ENCODE measurements at places on chromosomes 6 and 20.
A peak's percentile ranks its signal among the peaks of the same experiment; 100 is the strongest.

DNA sequence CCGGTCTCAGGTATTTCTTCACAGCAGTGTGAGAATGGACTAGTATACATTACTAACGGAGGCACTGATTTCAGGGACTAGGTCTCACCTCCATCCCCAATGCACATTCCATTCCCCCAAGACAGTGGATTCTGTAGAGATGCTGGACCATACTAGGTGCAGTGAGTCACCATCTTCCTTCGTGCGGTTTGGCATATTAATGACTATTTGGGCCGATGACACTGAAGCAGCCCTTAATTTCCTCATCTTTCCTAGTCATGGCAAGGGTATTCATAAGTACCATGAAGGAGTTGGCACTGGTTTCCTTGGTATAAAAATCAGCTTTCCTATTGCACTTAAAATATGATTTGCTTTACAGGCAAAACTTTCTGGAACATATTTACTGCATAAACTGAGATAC, 121.4 kb upstream of the TRAF3IP2 start:
- DNase-seq: peak; percentile 92

DNA sequence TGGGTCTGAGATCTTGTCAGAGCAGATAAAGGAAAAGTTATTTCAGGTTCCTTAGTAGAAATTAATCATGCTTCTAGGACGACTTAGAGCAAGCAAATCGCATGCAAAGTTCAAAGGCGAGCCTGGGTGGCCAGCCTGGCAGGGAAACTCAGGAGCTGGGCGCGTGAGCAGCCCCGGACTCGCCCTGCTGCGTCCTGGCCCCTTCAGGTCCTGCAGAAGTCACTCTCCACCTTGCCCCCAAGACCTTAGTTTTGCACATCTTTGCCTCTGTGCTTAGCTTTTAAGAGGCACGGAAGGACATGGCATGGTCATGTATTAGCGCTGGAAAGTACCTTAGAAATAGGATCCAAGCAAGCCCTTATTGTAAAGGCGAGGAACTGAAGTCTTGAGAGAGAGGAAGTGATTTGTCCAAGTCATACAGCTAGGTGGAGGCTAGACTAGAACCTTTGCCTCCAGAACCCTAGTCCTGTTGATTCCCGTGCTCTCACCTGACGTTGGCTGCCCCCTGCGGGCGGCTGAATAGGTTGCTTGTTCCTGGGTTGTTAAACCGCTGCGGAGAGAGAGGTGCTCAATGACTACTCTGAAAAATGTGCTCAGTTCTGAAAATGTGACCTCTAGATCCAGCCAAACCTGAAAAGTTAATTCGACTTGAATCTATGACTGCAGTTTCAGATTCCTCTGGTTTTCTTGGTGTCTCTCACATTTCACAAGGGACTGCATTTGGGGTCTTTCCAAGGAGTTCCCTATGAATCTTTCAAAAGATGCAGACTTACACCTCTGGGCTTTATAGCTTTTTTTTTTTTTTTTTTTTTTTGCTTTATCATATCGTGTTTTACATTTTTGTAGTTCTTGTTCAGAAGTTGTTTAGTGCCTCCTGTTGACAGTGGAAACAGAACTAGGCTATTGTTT, 2.7 kb downstream of the MYB start:
- DNase-seq: peak; percentile 68

DNA sequence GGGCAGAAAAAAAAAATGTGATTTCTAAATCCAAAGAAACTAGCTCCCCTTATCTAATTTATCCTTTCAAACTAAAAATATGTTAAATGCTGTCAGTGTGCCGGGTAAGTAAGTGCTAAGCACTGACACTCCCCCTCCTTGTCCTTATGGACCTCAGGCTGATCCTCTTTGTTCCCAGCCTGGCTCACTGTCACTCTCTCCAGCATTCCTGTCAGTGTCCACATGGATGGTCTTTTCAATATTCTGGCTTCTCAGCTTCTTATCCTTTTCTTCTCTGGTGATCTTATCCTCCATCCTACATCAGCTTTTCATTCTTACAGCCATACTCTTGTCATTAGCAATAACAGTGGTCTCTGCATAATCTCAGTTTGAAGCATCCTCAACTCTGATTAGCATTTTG, 55.0 kb downstream of the BCKDHB start:
- no peak for DNase-seq

- peak; percentile 37 for DNase-seq
Measured at GRCh38 chr6:75431379-75431778, 62.2 kb downstream of the FILIP1 start.

DNA sequence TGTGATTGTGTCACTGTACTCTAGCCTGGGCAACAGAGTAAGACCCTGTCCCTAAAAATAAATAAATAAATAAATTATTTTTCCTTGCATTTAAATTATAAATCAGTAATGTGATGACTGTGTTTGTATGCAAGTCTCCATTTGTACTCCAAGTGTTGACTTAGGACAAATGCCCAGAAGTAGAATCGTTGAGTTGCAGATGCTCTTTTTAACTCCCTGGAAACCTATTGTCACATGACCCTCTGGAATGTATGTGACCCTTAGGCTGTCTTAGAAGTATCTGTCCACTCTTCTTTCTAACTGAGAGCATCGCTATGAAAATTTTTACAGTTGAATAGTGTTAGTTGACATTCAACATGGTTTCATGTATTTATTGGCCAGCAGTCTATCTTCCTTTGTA, 18.8 kb downstream of the OR2A4 start:
- no peak for DNase-seq

- DNase-seq: no peak
Measured at GRCh38 chr6:1972962-1973361, 272.4 kb downstream of the GMDS start.

- DNase-seq: no peak
Measured at GRCh38 chr6:29597184-29597583, 12.3 kb downstream of the OR2H2 start.

GRCh38 chr6:30169658-30170614, 6.6 kb downstream of the TRIM15 start:
- peak; percentile 68 for DNase-seq

- DNase-seq: no peak
Measured at GRCh38 chr6:20409427-20409971, 7.8 kb downstream of the E2F3 start.

GRCh38 chr6:144327081-144327480, 41.9 kb downstream of the UTRN start:
- no peak for DNase-seq

All from ELR (cell line).